ENCODE measurements at places on chromosomes 5 and 9.

GRCh38 chr5:177427919-177428573, 1.6 kb downstream of the GRK6 start:
- DNase-seq, result no peak

- no peak for DNase-seq
These were observed 444.0 kb upstream of the TRPC7 start for GRCh38 chr5:136809382-136809781.

GRCh38 chr9:125881042-125881441, 133.9 kb downstream of the PBX3 start:
- no peak for DNase-seq

DNA sequence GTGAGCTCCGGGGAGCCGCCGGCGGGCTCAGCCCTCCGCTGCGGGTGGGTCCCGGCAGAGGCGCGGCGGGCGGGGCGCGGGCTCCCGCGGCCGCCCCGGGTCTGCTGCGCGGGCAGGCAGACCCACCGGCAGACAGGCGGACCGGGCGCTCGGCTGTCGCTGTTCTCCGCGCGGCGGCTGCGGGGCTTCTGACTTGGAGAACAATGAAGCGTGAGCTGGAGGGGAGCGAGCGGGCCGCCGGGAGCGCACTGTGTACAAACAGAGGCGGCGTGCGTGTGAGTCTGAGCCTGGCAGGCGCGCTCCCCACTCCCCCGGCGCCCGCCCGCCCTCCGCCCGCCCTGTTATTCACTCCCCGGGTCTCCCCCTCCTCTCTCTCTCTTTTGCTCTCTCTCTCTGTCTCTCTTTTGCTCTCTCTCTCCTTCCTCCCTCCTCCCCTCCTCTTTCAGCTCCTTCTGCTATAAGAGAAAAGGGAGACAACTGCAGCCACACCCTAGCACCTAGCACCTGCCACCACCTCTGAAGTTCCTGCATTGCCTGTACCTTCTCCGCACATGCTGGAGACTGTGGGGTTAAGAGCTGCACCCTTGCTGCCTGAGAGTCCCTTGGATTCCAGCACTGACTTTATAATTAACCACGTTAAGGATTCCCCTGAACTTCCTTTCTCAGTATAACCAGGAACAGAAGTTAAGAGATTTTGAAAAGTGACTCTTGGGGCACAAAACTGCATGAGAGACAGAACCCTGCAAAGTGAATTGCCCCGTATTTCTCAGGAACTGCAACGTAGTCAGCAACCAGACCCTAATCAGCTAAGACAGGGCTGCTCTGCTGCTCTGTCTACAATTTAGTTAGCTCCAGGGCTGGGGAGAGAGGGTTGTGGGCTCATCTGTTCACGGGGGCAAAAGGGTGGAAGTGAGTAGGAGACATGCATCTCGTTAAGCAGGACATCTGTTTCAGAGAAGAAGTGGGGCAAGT, at the start of gene EDIL3:
Gene EDIL3 (minus strand): TSS at position 277 of the 972 bp plus-strand sequence. CDS start 506 bp downstream, outside the sequence.
- DNase-seq, result no peak

DNA sequence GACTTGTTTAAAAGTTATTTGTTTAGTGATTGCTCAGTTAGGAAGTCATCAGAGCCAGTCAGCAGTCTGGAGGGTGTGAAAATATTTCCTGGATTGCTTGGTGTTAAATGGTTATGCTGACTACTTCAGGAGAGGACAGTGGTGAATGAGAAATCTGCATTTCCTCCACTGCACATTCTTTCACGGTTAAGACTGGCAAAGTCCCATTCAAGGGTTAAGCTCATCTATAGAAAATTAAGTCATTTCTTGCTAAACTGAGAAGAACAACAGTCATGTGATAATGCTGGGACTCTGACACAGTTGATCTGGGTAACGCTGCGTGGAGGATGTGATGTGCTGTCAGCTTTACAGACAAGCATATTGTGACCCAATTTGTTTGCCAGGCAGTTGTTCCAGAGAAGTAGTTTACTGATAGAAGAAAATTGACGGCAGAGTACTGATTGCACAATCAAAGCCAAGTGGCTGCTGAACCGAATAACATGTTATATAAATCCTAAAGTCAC, 80.4 kb downstream of the GRAMD2B start:
- no peak for DNase-seq

- no peak for DNase-seq
These were observed 49.7 kb downstream of the ACTBL2 start for GRCh38 chr5:57432876-57433275.

DNA sequence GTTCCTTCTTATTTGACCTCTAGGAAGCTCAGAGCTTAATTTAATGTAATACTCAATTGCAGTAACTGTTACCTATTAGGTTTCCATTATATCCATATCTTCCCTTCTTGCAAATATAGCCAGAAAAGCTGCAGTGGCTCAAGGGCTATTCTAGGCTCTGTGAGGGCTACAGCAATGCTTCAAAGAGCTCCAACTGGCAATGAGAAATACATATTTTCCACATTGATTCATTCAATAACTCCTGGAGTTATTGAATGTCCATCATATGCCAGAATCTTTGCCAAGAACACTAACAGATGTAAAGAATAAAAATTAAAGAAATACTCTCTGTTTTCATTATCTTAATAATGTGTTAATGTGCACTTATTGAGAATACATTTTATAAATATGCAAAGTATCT, 396.9 kb upstream of the PAPPA start:
- no peak for DNase-seq

DNA sequence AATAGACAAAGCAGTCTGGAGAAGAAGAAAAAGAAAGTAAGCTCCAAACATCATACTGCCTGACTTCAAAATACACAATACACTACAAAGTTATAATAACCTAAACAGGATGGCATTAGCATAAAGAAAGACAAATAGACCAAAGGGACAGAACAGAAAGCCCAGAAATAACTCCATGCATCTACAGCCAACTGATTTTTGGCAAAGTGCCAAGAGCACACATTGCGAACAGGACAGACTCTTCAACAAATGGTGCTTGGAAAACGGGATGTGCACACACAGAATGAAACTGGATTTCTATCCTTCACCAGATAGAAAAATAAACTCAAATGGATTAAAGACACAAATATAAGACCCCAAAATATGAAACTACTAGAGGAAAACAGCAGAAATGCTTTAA, 66.6 kb upstream of the SPATA31E1 start:
- DNase-seq, result no peak

GRCh38 chr5:98397081-98397480, 376.4 kb upstream of the RGMB start:
- DNase-seq, result no peak

DNA sequence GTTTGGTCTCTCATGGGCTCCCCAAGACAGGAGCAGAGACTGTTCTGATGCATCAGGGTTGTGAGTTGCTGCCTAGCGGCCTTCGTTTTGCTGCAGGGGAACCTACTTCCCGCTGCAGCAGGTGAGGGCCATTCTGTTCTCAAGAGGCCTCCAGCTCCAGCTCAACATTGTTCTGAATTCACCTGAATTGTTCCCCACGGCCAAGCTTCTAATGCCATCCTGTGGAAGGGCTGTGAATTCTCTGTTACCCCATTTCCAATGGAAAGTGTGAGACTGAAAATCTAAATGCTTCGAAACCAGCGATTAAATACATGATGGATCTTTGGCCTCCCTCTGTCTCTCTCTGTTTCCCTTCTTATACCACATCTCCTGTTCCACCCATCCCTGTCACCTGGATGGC, 349.1 kb upstream of the DAP start:
- no peak for DNase-seq

DNA sequence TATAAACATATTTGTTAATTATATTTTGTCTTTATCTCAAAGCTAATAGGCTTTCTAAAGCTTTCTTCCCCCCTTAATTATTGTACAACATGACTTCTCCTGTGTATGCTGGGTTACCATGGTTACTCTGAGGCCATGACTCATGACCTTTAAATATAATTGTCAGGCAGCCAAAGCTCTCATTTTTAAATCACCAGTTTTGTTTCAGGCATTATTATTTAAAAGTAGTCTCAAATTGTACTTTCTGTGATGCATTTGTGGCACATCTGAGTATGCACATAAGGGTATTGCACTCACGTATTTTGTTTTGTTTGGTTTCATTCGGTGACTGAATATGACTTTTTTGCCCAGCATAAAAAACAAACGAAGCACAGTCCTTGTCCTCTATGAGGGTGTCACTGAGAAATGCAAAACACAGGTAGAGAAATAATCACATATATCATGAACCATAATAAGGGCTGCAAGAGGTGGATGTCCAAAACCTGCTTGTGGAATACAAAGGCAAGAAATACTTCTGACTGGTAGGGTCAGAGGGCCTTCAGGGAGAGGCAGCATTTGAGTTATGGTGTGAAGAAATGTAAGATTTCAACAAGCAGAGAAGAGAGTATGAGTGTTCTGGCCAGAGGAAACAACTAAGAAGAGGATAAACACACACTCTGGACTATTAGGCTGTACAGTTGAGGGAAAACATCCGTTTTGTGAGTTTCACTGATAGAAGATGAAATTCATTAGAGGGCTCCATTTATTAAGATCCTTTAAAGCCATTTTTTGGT, 2.1 kb downstream of the CCDC192 start:
- no peak for DNase-seq

DNA sequence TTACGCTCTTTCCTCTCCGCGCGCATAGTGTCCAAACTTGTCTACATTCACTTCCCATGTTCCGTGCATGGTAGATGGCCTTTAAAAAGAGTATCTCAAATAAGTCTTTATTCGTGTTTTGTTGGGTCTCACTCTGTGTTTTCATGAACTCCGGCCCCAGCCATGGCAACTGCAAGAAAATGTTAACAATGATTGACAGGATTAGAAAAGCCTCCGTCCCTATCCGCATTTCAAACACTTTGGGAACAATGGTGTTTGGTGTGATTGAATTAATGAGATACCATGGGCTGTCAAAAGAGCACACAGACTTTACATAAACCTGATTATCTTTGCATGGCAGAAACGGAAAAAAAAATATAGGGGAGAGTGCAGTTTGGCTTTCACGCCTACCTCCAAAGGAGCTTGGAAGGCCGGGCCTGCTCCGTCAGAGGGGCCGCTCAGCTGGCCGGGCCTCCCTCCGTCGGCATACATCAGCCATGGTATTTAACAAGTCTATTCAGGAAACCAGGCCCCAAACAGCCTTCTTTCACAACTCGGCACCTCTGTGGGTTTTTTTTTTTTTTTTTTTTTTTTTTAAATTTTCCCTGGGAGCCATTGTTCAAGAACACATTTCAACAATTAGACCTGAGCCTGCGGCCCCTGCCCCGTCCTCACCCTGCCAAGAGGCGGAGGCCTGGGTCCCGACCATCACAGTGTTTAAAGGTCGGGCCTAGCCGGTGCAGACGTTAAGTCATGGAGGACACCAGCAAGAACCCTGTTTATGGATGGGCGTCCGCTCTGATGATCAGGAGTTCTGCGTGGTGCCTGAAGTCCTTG, 323.8 kb upstream of the IRX4 start:
- DNase-seq, result no peak

- no peak for DNase-seq
These were observed 20.3 kb upstream of the ARRDC3 start for GRCh38 chr5:91403438-91403837.

DNA sequence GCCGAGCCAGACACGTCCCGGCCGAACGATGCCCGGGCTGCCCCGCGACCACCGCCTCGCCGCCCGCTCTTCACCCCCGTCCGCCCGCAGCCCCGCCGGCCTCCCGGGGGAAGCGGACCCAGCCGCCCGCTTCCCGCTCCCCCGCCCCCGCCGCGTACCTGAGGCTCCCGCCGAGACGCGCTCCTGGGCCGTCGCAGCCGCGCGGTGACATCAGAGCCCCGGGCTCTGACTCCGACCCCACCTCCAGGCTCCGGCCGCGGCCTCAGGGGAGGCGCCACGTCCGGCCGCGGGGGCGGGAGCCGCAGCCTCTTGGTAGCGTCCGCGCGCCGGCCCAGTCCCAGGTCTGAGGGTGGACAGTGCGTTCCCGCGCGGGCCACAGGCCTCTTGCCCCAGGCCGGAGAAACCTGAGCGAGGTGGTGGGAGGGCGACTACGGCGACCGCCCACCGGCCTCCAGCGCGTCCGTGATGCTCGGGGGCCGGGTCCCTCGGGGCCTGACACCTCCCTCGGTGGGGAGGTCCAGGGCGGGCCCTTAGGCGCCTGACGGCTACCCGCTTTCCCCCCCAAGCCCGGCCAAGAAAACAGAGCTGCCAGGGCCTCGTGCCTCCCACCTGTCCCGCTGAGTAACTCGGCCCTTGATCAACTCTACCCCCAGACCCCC, at the start of gene SHROOM1:
Gene SHROOM1 (minus strand): TSS at position 212 of the 659 bp plus-strand sequence. CDS start 4,507 bp downstream, outside the sequence.
- no peak for DNase-seq

GRCh38 chr5:135465391-135466122, 13.4 kb upstream of the TIFAB start:
- DNase-seq, result no peak

- no peak for DNase-seq
These were observed 101.8 kb downstream of the DOCK8 start for GRCh38 chr9:316382-316965.

Measured in epithelial cell of prostate (primary cell).